ENCODE measurements at places on chromosomes 12 and 14. TPM values are rescaled to one million over a fixed set of nuclear protein-coding genes. Genes with fewer than 3 reads are reported as not detected.

GRCh38 chr14:106013879-106014376 lies 487.5 kb downstream of the TMEM121 start:
- ATAC-seq, result no peak

GRCh38 chr14:71487449-71487848 lies 444.8 kb upstream of the RGS6 start:
- no peak for ATAC-seq

- ATAC-seq, result peak; percentile 93
Observed at GRCh38 chr12:4648501-4649357, at the start of the genes AKAP3 and NDUFA9. Gene AKAP3 (minus strand): TSS chr12:4649051. CDS start chr12:4638196, 10,855 bp downstream. Gene NDUFA9 (plus strand): TSS chr12:4649114. CDS start chr12:4649127, 13 bp downstream.

DNA sequence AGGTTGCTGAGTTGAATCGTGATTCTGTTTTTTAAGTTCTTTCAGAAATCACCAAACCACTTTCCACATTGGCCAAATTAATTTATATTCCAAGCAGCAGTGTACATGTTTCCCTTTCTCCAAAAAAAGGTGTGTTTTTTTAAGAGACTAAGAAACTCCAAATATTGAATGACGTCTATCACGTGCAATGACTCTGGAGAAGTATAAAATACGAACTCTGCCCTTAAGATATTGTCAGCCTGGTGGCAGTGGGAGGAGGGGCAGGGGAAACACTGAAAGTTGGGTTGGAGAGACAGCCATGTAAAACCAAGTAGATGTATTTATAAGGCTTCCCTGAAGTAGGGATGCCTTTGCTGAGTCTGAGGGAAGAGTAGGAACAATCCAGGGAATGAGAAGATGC lies 50.1 kb upstream of the DHRS4 start:
- ATAC-seq, result no peak

DNA sequence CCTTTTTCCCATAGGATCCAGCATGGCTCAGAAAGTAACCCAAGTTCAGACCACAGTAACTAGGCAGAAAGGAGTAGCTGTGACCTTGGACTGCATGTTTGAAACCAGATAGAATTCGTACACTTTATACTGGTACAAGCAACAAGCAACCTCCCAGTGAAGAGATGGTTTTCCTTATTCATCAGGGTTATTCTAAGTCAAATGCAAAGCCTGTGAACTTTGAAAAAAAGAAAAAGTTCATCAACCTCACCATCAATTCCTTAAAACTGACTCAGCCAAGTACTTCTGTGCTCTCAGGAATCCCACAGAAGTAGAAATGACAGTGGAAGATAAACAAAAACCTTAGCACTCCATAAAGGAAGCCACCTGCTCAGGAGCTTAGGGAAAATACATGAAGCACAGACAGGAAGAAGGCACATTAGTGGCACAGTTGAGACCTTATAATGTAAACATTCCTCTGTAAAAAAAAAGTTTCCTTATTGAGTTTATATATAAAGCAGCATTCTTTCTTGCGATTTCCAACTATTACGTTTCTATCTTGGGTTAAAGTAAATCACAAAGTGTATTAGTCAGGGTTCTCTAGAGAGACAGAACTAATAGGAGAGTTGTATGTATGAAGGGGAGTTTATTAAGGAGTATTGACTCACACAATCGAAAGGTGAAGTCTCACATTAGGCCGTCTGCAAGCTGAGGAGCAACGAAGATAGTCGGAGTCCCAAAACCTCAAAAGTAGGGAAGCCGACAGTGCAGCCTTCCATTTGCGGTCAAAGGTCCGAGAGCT lies 398.4 kb downstream of the DAD1 start:
- ATAC-seq, result no peak

DNA sequence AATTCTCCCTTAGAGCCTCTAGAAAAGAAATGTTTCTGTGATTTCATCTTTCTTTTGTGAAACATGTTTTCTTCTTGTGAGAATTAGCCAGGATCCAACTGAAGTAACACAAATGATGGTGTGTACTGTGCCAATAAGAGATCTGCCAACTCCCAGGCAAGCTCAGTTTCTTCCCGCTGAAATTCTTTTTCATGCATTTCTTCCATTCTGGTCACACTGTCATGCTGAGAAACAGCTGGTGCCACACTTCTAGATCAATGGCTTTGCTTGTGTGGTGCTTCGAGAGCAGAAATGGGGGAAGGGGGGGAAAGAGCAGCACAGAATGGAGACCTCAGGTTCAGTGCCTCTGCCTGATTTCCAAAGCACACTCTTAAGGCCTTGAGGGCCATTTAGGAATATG lies 41.4 kb upstream of the FGF6 start:
- ATAC-seq, result no peak

- no peak for ATAC-seq
Observed at GRCh38 chr12:27425306-27425705, 21.2 kb upstream of the SMCO2 start.

DNA sequence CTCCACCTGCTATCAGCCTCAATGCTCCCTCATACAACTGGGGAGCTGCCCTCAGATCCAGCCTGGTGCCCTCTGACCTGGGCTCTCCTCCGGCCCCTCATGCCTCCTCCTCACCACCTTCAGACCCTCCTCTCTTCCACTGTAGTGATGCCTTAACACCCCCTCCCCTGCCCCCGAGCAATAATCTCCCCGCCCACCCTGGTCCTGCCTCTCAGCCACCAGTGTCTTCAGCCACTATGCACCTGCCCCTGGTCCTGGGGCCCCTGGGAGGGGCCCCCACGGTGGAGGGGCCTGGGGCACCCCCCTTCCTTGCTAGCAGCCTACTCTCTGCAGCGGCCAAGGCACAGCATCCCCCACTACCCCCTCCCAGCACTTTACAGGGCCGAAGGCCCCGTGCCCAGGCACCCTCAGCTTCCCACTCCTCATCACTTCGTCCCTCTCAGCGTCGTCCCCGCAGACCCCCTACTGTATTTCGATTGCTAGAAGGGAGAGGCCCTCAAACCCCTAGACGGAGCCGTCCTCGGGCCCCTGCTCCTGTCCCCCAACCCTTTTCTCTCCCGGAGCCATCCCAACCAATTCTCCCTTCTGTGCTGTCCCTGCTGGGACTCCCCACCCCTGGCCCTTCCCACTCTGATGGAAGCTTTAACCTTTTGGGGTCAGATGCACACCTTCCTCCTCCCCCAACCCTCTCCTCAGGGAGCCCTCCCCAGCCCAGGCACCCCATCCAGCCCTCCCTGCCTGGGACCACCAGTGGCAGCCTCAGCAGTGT lies 3.2 kb downstream of the MBD6 start:
- ATAC-seq, result no peak

- ATAC-seq, result no peak
Observed at GRCh38 chr14:69626132-69626500, 14.7 kb downstream of the SUSD6 start.

DNA sequence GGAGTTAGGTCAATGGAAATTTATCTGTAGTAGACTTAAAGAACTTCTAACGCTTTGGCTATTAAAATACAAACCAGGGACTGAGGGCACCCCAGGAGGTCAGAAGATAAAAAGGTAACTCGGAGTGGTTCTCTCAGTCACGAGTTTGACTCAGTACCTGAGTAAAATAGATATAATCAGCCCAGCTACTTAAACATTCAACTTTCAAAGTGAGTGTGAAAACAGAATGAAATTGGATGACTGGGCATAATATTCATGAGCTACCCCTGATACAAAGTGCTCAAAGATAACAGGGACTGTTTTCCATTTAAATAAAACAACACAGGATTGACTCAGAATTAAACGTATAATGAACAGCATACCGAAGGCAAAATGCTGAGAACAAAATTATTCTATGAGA lies 75.0 kb downstream of the FOXN3 start:
- no peak for ATAC-seq

DNA sequence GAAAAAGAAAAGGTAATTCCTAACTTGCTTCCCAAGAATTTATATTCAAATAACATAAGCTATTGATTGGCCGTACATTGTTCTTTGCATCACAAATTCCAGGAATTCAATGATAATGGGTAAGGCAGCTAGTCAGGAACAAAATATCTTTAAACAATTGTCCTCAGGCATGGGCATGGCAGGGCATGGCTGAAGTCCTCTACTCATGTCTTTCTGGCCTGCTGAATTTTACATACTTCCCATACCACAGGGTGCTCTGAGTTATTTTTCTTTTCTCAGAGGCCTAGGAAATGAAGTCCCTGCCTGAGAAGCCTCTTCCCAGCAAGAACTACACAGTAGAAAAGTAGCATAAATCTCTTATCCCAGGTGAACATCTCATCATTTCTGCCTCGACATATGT lies 15.1 kb upstream of the DRAM1 start:
- ATAC-seq, result no peak

Gene TUNAR
- total RNA-seq, result 0.54 TPM

DNA sequence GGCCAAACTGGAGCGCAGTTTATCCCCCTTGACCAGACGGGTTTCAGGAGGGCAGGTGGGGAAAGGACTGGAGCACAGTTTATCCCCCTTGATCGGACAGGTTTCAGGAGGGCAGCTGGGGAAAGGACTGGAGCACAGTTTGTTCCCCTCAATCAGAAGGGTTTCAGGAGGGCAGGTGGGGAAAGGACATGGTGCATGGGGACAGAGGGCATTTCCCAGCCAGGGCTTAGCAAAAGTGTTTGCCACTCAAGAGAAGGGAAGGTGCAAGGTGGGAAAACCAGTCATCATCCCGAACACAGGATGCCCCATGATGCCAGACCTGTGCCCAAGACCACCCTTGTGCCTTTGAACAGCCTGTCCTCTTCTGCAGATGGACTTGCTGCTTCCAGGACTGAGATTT lies 54.7 kb downstream of the SPTB start:
- ATAC-seq, result no peak

DNA sequence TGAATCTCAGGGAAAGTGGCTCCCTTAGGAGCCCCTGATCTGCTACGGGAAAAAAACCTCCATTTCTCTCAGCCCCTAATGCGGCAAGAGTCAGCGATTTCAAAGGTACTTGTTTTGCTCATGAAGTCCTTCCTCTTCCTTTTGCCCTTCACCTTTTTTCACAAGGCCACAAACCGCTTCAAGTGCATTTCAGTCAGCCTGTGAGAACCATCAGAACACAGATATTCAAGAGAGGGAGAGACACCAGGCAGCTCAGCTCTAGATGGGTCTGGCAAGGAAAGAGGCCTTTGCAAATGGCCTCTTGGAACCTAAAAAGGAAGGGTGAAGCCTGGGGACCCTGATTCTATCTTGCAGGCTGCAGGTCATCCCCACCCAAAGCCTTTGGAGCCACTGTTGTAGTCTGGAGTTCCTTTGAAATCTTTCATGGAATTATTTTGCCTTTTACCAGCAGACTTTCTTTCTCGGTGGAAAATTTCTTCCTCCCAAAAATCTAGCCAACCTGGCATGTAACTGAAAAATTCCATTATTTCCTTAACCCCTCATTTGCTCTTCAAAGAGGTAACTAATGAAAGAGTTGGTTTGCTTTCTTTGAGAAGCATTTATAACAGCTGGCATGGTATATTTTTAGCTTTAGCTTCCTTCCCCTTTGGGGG lies 145.0 kb downstream of the SAMD4A start:
- no peak for ATAC-seq

Measured in gastroesophageal sphincter (tissue), 4 donors.